GDM1 (cell line): ENCODE measurements at places on chromosomes 3 and 15.
A peak's percentile ranks its signal among the peaks of the same experiment; 100 is the strongest.

DNA sequence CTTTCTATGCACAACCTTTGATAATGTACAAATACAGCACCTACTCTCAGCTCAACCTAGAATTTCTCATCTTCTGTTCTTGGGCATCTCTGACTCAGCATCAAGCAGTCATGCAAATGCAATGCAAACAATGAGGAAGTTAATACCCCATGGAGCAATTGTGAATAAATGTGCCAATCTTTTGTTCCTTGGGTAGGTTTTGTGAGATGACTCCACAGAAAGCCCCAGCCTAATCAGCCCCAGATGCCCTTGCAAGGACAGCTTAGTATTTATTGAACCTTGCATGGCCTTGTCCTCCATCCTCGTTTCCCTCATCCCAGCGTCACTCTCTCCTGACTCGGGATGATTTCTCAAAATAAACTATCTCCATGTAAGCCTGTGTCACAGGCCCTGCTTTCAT, 494.7 kb upstream of the NECTIN3 start:
- DNase-seq = no peak

DNA sequence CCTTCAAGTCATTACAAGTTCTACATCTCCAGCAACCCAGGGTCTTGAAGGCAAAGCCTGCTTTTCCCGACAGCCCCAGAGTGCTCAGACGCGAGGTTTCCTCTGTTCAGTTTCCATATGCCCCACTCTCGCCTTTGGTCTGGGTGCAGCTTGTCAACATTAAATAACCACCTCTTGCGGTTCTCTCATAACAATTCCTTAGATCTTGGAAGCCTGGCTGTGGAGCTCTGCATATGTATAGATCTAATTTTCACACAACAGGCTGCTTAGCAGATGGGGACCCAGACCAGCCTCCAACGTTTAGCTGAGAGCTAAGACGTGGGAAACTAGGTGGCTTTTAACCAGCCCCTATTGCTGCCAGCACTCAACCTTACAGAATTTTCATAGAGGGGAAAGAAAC, 295.5 kb downstream of the RPLP1 start:
- no peak for DNase-seq

- DNase-seq = no peak
These were observed 11.4 kb downstream of the KLF15 start for GRCh38 chr3:126345641-126346460.

- no peak for DNase-seq
These were observed 318.0 kb downstream of the FGF12 start for GRCh38 chr3:192409201-192409837.

DNA sequence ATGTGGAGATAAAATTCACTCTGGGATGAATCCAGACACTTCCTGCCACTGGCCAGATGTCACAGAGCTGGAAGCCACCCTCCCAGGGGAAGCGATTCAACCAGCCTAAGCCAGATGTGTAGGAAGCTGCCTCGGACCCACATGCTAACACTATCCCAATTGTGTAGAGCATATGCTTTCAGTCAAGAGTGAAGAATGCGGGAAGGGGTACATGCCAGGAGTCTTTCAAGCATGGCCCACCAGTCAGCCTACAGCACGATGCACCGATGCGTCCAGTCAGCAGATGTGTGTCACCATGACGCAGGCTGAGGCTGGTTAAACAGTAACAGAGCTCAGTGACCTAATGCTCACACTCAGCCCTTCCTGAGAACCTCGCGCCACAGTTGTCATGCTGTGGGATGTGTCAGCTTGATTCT, 38.8 kb upstream of the BNC1 start:
- no peak for DNase-seq

GRCh38 chr3:61532739-61533500, 28.5 kb upstream of the PTPRG start:
- no peak for DNase-seq

GRCh38 chr15:96276438-96277210, 53.9 kb upstream of the NR2F2 start:
- DNase-seq = no peak

DNA sequence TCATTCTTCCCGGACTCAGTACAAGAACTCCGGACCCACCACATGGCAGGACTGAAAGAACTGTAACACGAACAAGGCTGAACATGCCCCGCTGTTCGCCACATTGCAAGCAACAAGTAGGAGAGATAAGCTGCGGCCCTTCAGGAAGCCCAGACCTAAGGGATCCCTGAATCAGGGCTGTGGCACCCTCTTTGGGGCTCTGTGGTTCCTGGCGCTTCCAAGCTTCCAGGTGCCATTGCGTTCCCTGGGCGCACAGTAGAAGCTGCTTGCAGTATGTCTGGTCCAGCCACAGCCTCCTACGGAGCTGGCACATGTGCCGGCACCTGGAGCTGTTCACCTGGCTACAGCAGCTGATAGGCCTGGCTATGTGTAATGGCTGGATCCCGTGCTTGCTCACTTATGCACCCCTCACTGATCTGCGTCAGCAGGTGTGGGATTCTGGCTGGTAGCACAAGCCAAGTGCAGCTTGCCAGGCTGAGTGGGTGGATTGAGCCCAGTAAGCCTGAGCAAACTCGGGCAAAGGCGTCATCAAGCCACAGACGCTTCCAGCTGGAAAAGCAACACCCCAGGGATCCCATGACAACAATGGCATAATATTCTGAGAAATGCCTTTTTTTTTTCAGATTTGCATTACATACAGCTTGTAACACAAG, 748.6 kb upstream of the GBE1 start:
- DNase-seq = no peak

DNA sequence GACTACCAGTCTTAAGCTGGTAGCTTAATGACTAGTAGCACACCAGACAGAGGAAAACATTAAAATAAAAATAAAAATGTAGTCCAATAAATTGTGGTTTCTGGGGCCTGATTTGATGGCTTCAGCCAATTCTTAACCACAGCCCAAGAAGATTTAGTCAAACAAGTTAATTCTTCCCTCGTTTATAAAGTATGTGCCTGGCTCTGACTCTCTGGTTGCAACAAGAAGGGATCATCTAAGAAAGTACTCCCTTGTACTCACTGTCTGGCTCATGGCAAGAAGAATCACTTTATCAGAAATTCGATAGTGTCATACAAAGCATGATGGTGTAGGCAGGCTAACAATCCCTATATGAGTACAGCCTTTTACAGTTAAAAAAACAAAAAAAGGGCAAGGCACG, 141.9 kb downstream of the P3H2 start:
- DNase-seq = no peak

DNA sequence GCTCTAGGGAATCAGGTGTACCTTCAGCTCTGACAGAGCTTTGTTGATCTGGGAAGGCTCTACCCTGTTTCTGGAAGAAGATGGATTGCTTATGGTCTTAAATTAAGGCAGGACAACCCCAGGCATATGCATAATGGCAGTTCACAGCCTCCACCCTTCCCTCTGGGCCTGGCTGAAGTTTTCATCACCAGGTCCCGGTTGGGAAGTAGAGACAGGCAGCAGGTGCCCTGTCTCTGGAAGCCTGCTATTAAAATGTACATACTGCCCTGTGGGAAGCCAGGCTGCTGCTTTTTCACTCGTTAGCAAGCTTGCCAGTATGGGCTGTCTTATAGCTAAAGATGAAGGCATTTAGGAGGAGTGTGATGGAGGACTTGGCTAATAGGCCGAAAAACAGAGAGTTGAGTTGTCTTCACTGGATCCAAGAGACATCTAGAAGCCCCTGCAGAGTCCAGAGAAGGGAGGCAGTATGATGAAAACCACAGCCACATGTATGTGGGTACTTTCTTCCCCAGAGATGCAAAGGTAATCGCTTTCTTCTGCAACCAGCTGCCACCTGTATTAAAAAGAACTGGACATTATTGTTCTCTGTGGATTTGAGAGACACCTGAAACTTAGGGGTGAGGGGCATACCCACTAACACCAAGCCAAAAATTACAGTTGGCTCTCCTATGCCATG, 34.4 kb downstream of the ABHD2 start:
- DNase-seq = no peak

DNA sequence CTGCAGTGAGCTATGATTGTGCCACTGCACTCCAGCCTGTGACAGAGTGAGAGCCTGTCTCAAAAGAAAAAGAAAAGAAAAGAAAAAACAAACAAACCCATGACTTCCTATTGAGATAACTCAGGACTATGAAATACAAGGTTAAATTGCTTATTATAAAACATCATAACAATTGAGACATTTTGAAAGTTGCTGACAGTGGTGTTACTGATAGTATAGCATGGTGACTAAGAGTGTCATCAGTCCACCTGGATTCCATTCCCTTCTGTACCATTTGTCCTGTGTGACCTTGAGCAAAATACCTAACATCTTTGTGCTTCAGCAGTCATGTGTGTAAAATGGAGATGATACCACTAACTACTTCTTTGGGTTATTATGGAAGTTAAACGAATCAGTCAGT, 49.1 kb downstream of the ARHGEF26 start:
- DNase-seq = no peak

- DNase-seq = no peak
These were observed 3.5 kb downstream of the XRN1 start for GRCh38 chr3:142444343-142444742.

GRCh38 chr15:93265111-93265556, 176.1 kb upstream of the RGMA start:
- DNase-seq = no peak

GRCh38 chr15:70269991-70270751, 172.5 kb upstream of the TLE3 start:
- peak; percentile 24 for DNase-seq

DNA sequence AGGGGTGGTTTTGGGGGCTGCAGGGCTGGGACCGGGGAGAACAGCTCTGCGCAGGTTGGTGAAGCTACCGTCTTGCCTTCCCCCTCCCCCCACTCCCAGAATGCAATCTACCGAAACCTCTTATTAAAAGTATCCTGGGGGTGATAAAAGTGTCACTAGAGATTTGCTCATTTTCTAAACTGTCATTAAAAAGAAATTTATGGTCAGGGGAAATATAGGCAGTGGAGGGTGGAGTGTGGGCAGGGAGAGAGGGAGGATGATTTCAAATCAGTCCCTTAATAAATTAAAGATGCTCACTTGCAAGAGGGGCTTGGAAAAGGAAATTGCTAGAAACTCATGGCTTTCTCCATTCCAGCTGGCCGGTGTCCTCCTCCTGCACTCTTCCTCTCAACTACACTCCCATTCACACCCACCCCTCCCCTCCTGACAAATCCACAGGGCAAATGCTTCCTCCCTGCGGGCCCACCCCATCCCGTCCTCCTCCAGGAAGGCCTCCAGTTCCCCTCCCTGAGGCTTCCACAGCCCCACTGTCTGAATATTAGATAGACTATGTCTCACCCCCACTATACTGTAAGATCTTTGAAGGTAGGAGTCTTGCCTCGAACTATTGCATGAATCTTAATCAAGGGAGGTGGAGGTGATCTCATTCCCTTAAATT, 83.9 kb downstream of the TLE3 start:
- no peak for DNase-seq

GRCh38 chr3:5423523-5423922, 236.0 kb downstream of the EDEM1 start:
- DNase-seq = no peak

- no peak for DNase-seq
These were observed 208.4 kb upstream of the CD96 start for GRCh38 chr3:111333642-111334041.

DNA sequence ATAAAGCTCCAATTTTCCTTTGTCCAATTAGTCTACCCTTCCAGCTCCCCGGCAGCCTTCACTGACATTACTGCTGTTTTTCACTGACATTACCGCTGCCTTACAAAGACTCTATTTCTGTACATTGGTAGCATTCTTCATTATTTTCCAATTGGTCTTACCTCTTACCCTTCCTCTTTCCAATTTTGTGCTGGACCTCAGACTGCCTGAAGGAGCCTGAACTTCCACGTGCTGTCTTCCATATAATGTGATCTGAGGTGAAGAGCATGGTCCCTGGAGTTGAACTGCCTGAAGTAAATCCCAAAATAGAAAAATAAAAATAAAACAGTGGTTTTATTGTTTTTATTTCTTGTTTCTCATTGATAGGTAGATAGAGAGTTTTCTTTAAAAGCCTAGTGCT, 9.2 kb upstream of the TNIK start:
- no peak for DNase-seq

- DNase-seq = no peak
These were observed 265.2 kb upstream of the GOLGA6L4 start for GRCh38 chr15:83970295-83970890.

- no peak for DNase-seq
These were observed 3.6 kb downstream of the RPS17 start for GRCh38 chr15:82536409-82537350.

DNA sequence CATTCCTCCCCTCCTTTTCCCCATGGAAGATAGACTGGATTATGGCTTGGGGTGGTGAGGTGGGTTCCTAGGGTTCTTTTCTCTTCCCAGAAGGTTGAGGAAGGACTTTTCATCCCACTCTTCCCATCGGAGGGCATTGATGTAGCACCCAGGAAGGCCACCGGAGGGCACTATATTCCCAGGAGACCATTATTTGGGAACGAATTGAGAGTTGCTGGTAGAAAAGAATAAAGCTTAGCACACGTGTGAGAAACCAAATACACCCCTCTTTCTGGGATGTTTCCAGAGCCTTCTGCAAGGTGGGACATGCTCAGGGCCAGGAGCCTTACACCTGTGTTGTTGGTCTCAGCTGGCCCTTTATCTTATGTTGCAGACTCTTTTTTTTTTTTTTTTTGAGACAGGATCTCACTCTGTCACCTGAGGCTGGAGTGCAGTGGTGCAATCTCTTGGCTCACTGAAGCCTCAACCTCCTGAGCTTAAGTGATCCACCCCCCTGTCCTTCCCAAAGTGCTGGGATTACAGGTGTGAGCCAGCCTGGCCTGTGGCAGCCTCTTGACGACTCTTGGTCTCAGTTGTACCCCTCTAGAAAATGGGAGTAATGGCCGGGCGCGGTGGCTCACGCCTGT, 6.3 kb upstream of the CDC25A start:
- peak; percentile 29 for DNase-seq

- DNase-seq = no peak
These were observed 69.2 kb downstream of the LIPC start for GRCh38 chr15:58501006-58501405.

- DNase-seq = no peak
These were observed 91.5 kb downstream of the NEO1 start for GRCh38 chr15:73143763-73144155.

DNA sequence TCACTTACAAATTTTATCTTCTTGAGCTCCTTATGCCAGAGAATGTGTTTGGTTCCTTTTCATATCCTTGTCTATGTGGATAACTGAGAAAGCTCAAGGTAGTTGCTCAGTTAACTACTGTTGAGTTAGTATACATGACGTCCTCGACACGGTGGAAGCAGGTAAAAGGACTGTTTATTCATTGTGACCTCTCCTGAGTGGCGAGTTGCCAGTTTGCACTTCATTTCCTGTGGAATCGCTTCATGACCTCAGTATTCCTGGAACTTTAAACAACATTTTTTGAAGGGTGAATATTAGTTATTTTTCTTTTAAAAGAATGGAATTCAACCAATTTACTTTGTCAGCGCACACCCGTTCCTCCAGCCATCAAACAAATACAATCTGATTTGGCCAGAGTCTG, 1.2 kb upstream of the TPRG1 start:
- no peak for DNase-seq

- peak; percentile 13 for DNase-seq
These were observed 5.9 kb upstream of the CALML4 start for GRCh38 chr15:68210821-68211655.
